ENCODE measurements at places on chromosomes 6 and 20.

- ATAC-seq: no peak
Observed at GRCh38 chr20:25344634-25345033, 46.0 kb downstream of the ABHD12 start.

- no peak for ATAC-seq
Observed at GRCh38 chr6:69155467-69155866, 520.4 kb downstream of the ADGRB3 start.

DNA sequence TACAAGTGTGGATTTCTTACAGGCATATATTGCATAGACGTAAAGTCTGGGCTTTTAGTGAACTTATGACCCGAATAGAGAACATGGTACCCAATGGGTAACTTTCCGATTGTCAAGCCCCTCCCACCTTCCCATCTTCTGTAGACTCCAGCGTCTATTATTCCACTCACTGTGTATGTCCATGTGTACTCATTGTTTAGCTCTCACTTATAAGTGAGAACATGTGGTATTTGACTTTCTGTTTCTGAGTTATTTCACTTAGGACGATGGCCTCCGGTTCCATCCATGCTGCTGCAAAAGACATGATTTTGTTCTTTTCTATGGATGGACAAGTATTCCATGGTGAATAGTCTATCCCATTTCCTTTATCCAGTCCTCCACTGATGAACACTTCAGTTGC is 306.4 kb downstream of the CD83 start:
- ATAC-seq: peak; percentile 50

GRCh38 chr20:43774754-43775153 is 48.0 kb upstream of the GTSF1L start:
- no peak for ATAC-seq

- ATAC-seq: no peak
Observed at GRCh38 chr6:159434410-159434809, 258.6 kb downstream of the SOD2 start.

- ATAC-seq: peak; percentile 36
Observed at GRCh38 chr6:7050872-7051779, 56.6 kb upstream of the RREB1 start.

- no peak for ATAC-seq
Observed at GRCh38 chr20:56166781-56167465, 81.6 kb upstream of the MC3R start.

GRCh38 chr6:5567352-5567751 is 306.0 kb downstream of the FARS2 start:
- ATAC-seq: no peak

GRCh38 chr6:147449405-147450161 is 58.9 kb upstream of the SAMD5 start:
- no peak for ATAC-seq

Data from activated CD4-positive, CD25-positive, alpha-beta regulatory T cell treated with anti-CD3 and anti-CD28 coated beads, Interleukin-2, amount 50 U/mL, for 24 hours (primary cell).